Activated T-helper 9 cell treated with anti-CD3 and anti-CD28 coated beads, Interleukin-2, amount 50 U/mL, for 16 hours (primary cell): ENCODE measurements at places on chromosomes 4 and X.

DNA sequence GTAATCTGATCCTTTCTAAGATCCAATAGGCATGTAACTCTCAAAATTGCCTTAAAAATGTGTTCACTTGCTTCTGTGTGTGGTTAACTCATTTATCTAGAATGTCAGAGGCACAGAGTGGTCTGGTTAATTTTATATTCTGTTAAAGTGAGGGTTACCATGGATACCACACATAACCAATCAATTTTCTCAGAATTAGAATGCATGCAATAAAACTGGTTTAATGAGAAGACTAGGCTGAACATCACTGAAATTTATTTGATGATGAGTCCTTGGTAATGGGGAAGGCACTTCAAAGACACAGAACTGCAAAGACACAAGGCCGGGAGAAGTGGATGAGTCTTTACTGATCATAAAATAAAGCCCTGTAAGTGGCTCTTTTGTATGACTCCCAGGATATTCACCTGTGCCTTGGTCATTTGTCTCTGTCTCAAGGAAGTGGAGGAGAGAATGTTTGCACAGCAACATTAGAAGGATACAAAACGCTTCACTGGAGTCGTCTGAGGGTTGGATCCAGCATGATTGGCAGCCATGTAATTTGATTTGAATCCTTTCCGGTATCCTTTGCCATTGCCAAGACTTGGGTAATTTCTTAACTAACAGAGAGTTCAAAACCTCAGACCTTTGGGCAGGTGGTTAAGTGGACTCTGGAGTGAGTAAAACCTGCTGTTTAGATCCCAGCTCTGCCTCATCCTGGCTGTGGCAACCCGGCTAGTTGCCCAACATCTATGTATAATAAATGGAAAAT, 94.0 kb upstream of the RBPJ start:
- no peak for DNase-seq

DNA sequence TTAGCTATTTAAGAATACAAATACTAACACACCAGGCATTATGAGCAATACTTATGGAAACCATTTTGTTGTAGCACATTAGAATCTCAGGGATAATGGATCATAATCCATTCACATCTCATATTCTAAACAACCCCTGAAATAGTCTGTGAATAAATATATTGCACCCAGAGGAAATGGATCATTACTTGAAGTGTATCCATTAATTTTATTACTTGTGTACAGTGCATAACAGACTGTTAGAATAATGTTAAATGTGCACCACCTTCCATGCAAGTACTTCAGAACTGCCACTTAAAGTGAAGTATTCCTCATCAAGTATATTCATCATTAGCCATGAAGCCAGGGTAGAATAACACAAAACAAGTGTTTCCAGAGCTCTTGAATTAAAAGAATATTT, 715.5 kb downstream of the DMD start:
- no peak for DNase-seq

GRCh38 chrX:96181605-96182004, 503.0 kb upstream of the DIAPH2 start:
- no peak for DNase-seq

DNA sequence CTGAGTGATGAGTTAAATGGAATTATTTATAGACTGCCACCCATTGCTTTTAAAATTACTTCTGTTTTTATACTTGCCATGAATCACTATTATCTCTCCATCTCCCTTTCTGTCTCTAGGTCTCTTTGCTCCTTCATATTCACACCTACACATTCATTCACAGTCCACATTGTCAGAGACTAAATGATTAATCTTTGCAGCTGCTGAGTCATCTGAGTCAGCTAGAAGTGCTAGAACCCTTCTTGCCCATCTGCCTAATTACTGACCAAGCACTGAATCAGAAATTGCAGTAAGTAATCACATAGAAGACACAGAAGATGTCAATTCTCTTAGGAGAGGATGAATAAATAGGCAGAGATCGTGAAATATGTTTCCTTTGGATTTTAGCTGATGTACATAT, 31.6 kb upstream of the RPS6KA6 start:
- no peak for DNase-seq

GRCh38 chrX:12996934-12997435, 22.1 kb downstream of the TMSB4X start:
- no peak for DNase-seq

GRCh38 chrX:30663322-30663721, 10.1 kb downstream of the GK start:
- DNase-seq, result no peak

GRCh38 chrX:44054863-44055601, 81.8 kb upstream of the NDP start:
- no peak for DNase-seq

DNA sequence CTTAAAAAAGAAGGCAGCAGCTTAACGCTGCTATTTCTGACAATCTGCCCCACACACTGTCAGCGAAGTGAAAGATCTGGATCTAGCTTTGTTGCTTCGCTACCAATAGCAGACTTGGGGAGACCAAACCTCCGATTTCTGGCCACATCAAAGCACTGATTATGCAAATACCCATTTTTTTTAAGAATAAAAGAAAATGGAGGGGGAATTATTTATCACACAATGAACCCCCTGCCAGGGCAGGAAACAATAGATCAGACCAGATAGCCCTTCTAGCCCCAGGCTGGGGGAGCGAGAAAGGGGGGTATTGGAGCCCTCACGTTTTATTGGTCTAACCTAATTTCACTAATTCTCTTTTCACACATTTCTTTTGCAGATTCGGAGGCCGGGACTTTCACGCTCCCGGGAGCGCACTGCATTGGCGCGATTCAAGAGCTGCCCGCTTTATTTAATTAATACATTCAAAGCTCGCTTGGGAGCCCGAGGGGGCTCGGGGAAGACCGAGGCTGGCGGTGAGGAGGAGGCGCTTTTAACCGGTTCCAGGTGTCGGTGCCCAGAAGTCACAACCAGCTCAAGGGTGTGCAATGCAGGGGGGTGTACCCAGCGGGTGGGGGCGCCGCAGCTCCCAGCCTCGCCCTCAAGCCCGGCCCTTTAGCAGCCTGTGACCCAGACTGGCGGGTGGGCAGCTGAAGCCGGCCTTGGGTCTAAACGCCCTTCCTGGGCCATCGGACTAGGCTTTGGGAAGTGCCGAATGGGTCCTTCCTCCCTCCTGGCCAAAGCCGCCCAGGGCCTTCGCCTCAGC, 5.5 kb downstream of the NEUROG2 start:
- DNase-seq, result no peak

DNA sequence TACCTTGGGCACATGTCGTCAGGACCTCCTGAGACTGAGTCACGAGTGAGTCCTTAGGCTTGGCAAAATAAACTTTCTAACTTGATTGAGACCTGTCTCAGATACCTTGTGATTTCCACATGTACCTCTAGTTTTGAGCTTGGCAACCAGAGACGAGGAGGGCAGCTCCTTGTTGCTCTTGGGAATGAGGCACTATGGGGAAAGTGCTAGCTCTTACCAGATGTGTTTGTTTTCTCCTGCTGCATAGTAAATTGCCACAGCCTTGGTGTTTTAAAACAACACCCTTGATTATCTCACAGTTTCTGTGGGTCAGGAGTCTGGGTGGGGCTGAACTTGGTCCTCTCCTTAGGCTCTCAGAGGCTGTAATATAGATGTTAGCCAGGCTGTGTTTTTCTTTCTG, 59.1 kb upstream of the MAML3 start:
- no peak for DNase-seq

- DNase-seq, result peak; percentile 18
Measured at GRCh38 chrX:153474718-153475117, 4.3 kb upstream of the HAUS7 start.

- DNase-seq, result no peak
Measured at GRCh38 chr4:172553216-172553615, 615.4 kb upstream of the GALNT7 start.

- DNase-seq, result no peak
Measured at GRCh38 chrX:150517303-150517910, 51.0 kb upstream of the MTM1 start.

- no peak for DNase-seq
Measured at GRCh38 chr4:80141543-80141942, 55.8 kb upstream of the PRDM8 start.

DNA sequence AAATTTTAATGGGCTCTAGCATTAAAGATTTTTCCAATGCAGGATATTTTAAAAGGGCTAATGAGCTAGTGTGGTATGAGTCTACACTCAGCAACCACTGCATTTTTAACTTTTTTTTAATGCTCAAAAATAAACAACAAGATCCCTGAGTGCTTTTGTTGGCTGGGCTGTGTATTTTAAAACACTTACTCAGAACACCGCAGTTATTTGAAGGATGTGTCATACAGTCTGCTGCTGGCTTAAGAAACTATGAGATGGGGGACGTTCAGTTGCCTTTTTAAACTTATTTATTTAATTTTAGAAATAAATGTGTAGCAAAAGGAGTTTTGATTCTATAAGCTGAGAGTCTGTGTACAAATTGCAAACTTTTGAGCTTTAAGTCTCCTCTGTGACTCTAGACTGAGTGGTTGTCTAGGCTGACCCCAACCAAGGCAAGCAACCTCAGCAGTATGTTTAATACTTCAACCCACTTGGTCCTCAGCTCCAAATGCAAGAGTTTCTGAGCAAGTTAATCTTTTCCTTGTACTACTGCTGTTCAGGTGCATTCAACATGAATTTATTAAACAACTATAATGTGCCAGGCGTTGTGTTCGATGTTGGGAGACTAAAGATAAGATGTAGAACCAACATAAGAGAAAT, 278.6 kb upstream of the DIPK2B start:
- no peak for DNase-seq

- DNase-seq, result no peak
Measured at GRCh38 chrX:118883994-118884393, 60.4 kb downstream of the ZCCHC12 start.

DNA sequence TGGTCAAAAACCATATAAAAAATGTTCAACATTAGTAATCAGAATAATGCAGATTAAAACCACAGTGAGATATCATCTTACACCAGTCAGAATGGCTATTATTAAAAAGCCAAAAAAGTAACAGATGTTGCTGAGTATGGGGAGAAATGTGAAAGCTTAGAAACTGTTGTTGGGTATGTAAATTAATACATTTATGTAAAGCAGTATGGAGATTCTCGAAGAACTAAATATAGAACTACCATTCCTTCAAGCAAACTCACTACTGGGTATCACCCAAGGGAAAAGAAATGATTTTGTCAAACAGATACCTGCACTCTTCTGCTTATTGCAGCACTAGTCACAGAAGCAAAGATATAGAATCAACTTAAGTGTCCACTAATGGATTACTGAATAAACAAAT, 576.4 kb upstream of the EPHA5 start:
- no peak for DNase-seq

- no peak for DNase-seq
Measured at GRCh38 chr4:52961666-52962412, 99.7 kb downstream of the RASL11B start.

DNA sequence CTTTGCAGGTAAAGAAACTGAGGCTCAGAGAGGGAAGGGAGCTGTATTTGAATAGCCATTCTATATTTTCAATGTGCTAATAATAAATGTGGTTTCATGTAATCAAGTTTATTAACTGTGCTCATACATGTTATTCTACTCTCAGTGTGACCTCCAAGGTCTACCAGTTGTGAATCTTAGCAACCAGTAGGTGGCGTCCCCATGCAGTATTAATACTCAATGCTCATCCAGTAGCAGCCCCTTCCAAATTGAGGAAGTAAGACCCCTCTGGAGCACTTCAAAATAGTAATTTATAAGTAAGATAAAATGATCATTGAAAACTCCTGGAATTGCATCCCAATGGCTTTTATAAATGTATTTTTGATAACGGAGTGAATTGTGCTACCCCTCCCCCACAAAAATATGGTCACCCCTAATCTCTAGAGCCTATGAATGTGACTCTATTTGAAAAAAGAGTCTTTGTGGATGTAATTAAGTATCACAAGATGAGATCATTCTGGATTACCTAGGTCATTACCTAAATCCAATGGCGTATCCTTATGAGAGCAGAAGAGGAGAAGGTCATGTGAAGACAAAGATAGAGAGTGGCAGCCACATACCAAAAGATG, 20.4 kb upstream of the SEPSECS start:
- no peak for DNase-seq

DNA sequence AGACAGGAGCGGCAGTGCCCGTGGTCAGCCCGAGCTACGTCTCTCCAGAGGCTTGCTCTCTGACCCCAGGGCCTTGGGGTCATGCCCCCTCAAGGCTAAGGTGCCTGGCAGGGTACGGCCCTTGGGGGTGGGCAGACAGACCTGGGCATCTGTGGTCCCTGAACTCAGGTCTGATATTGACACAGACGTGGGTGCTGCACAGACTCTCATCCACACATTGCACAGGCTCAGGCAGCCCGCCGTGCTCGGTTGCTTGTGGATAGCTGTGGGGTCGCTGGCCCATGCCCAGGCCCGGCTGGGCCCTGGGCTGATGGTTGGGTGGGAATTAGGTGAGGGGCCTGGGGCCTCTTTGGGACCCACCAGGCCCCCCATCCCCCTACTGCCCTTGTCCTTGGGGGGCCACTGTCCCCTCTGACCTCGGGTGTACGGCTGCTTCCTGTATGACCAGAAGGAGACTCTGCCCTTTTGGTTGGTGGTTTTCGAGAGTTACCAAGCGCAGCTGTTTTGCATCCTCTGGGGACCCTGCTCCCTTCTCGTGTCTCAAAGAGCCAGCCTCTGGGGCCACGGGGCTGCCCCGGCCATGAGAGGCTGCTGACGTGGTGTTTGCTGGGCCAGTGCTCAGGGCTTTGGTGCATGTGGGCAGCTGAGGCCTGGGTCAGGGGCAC, 10.1 kb downstream of the FGFRL1 start:
- no peak for DNase-seq

GRCh38 chr4:16692046-16692445, 206.4 kb downstream of the LDB2 start:
- no peak for DNase-seq

- DNase-seq, result no peak
Measured at GRCh38 chr4:633976-634598, 8.7 kb downstream of the PDE6B start.

DNA sequence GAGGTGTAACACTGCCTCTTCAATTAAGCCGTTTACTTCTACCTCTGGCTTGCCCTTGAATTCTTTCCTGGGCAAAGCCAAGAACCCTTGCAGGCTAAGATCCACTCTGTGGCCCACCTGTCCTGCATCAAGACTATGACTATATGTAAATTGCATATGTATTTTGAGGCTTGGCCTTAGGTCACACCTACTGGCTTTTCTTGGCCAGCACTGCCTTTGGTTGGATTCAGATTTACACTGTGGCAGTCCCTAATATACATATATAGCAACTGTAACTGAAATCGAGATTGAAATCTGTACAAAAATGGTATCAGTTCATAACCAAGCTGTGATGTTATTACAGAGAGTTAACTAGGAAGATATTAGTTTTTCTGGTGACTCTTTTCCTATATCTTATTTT, 151.5 kb downstream of the CFAP47 start:
- no peak for DNase-seq

DNA sequence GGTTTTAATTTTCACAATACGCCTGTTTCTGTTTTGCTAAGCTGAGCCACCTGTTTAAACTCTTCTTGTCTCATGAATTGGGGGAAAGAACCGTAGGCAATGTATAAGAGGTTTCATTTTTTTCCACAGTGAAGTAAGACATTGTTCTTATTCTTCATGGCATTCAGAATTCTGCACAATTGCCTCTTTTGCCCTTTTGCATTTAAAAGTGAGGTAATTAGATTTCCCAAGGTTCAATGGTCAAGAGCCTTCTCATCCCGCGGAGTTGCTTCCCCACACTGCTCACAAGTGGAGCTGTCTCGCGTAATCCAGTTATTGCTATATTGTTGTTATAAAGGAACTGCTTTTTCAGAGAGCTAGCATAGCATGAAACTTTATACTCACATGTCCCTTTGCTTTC, 90.9 kb upstream of the SPRY1 start:
- no peak for DNase-seq
